GM13976 (cell line): ENCODE measurements at places on chromosomes 4 and X.
A peak's percentile ranks its signal among the peaks of the same experiment; 100 is the strongest.

GRCh38 chr4:166092797-166093290 lies 219.8 kb downstream of the TLL1 start:
- no peak for DNase-seq

GRCh38 chr4:3384391-3384770 lies 57.4 kb upstream of the HGFAC start:
- no peak for DNase-seq

- no peak for DNase-seq
Observed at GRCh38 chrX:21632027-21632426, 26.1 kb downstream of the KLHL34 start.

DNA sequence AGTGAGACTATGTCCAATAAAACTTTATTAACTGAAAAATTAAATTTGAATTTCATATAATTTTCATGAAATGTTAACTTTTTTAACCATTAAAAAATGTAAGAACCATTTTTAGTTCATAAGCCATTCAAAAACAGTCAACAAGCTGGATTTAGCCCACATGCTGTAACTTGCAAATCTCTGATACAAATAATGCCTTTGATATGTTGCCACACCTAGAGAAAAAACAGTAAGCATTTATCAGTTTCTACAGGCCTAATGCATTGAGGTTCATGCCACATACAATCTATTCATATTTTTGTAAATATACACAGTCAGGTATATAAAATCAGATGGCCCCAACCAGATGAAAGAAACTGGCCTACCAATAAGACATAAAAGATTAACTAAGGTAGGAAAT lies 52.8 kb downstream of the LCORL start:
- DNase-seq, result no peak

DNA sequence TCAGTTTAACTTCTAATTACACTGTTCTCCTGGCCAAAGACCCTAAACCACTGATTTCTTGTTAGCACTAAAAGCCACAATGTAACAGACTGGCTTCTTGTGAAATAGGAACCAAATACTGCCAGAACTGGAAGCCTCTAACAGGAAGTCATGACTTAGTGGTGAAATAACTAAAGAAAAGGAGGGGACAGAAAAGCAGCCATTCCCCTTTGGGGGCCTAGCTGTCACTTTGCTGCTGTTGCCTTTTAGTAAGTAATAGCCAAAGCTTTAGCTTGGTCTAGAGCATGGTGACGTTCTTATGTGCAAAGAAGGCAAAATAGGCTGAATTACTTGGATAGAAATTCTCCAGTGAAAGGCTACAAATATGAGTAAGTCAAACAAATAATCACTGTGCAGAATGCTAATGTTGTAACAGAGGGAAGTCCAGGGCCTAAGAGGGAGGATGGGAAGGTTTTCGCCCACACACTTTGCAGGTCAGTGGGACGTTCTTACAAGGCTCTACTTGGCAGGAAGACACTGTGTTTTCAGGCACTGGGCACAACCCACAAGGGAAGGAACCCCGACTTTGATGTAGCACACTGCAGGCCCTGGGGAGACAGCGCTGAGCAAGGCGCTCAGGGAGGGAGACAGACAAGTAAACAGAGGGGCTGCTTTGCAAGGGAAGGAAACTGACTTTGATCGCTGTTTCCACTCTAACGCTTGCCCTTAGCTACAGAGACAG lies 16.7 kb downstream of the GAB3 start:
- no peak for DNase-seq

DNA sequence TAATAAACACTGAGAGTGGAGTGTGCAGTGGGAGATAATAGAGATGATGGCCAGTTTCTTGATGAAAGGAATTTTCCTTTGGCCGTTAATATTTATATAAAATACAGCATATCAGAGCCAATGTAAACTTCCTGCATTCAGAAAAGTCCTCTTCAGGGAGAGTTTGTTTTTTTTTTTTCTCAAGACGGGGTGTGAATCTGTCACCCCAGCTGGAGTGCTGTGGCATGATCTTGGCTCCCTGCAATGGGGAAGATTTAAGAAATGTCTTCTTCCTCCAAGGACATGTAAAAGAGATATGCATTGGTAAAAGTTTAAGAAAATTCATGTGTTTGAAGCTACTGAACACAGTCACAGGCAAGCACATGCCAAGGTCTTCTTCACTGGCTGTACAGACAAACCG lies 25.4 kb upstream of the TBC1D9 start:
- DNase-seq, result no peak

- DNase-seq, result no peak
Observed at GRCh38 chrX:16825264-16826035, 39.2 kb downstream of the TXLNG start.

DNA sequence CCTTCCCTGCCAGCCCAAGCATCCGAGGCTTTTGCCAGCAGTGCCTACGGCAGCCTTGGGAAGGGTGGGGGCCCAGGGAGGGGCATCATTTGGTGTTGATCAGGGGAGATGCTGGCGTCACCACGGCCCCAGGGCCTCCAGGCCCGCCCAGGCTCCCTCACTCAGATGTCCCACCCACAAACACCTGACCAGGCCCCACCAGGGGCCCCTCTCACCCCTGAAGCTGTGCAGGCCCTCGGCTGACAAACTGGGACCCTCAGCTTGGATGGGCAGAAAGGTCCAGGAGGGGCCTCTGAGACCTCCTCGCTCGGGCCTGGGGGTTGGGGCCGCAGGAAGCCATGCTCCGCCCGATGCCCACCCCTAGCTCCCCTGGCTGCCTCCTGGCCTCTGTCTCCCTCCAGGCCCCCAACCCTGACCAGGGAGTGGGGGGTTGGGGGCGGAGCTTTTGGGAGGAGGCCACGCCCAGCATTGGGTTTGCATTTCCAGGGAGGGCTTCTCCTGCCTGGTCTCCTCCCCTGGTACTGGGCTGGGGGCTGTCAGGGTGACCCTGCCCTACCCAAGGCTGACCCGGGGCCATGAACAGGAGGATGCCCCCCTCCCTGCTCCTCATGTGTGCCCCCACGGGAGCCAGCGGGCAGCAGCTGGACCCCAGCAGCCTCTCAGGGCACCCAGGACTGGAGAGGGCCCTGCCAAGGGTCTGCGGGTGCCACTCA lies 33.4 kb upstream of the SPON2 start:
- DNase-seq, result no peak

- DNase-seq, result peak; percentile 25
Observed at GRCh38 chr4:13539619-13540445, 4.5 kb downstream of the NKX3-2 start.

- DNase-seq, result no peak
Observed at GRCh38 chr4:161121451-161121850, 1042.3 kb downstream of the FSTL5 start.

- DNase-seq, result no peak
Observed at GRCh38 chr4:149638073-149638472, 177.6 kb downstream of the IQCM start.

GRCh38 chr4:132646186-132646585 lies 502.9 kb upstream of the PCDH10 start:
- peak; percentile 32 for DNase-seq

- no peak for DNase-seq
Observed at GRCh38 chr4:135207531-135207930, 1005.9 kb upstream of the PABPC4L start.

DNA sequence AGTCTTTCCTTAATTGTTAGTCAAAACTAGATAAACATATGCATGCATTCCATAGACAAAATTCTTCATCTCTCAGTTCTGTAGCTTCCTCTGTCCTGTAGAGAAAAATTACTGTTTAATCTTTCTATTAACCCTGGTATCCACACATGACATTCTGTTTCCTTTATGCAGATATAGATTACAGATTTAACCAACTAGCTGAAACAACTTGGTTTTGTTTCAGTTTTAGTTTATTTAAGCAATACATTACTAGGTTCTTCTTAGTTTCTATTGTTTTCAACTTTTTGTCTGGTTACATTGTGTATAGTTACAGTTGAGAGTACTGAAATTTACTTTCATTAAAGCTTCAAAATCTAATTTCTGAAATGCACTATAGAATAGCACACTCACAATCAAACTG lies 933.9 kb upstream of the EPHA5 start:
- DNase-seq, result no peak

DNA sequence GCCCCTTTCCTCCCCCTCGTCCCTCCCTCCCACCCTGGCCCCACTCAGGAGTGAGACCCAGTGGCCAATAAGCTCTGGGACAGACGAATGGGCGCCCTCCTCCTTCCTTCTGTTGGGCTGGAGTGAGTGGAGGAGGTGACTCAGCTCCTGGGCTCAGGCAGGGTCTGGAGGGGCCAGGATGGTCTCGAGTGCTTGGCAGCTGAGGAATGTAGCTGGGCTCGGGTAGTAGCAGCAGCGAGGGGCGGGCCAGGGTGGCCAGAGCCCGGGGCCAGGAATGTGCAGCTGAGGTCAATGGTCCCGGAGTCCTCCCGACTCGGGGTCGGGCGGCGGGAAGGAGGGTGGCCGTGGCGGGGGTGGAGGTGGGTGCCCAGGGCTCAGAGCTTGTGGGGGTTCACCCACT lies 15.0 kb downstream of the G6PD start:
- no peak for DNase-seq

DNA sequence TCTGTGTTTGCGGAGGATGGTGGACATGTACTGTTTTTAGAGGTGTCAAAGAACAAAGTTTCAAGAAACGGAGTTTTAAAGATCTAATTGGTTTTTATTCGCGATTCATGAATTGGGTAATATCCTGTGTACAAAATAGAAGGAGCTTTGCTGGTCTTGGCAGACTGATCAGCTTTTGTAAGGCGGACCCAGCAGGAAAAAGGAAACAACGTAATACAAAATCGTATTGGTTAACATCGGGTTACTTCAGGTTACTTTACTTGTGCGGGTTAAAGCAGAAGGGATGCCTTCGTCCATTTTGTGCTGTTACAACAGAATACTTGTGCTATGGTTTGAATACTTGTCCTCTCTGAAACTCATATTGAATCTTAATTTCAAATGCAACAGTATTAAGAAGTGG lies 11.4 kb upstream of the NYX start:
- no peak for DNase-seq

DNA sequence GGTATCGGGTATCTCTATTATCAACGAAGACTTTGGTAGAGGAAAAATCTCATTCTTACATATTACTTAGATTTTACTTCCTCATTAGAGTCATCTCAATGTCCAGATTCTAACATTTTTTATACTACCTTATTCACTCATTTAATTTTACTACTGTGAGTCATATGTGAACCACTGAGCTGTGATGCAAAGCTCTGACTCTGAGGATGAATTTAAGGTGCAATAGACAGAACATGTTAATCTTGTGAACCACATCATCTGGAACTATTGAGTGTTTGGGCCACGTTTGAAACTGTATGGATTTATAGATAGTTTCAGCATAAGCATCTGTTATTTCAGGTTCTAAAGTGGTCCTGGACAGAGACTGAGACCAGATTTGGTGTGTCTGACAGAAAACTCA lies 78.4 kb downstream of the PWWP3B start:
- DNase-seq, result no peak

GRCh38 chr4:66639361-66639760 lies 905.9 kb downstream of the CENPC start:
- DNase-seq, result no peak

DNA sequence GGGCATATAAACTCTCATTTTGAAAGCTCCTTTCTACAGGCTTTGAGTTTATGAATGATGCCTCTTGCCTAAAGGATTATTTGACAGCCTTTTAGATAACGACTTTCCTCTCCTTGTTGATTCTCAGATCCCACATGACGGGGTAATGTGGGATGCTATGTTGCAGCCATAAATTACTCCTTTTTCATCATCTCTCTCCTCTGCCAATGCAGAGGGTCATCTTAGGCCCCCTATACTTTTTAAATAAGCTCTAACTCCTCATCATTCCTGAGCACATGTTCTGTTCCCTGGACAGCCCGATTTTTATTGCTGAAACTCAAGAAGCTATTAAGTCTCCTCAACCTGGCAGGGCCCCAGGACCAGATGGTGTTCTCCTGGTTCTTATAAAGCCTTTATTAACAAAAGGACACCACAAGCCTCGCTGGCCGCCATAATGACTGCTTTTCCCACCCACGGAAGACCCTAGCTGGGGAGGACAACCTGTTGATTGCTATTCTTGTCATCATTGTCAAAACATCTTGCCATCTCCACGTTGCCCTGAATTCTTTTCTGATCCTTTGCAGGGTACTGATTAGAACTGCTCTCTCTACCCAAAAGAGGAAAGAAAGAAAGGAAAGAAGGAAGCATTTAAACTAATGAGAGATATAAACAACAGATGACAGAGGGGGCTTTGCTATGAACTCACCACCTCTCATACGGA lies 150.7 kb downstream of the DHX15 start:
- DNase-seq, result no peak

- DNase-seq, result no peak
Observed at GRCh38 chr4:48299560-48299959, 29.9 kb upstream of the TEC start.

- DNase-seq, result no peak
Observed at GRCh38 chrX:45006002-45006800, 133.2 kb downstream of the KDM6A start.

DNA sequence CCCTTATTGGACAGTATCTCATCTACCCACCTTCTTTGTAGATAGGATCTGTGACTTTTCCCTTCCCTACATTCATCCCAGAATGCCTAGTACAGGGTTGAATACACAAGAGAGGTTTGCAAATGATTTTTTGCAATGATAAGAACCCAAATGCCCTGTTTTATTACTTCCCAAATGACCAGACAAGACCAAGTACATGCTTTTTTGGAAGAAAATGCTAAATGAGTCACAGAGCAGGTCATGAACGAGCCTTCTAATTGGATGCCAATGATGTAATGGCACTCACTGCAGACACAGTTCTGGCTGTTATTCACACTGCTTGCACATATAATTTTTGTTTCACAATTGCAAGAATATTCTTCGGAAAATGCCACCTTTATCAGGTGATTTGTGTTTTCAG lies 17.8 kb upstream of the GABRQ start:
- no peak for DNase-seq

- DNase-seq, result peak; percentile 10
Observed at GRCh38 chr4:14125375-14126129, 498.0 kb upstream of the BOD1L1 start.

DNA sequence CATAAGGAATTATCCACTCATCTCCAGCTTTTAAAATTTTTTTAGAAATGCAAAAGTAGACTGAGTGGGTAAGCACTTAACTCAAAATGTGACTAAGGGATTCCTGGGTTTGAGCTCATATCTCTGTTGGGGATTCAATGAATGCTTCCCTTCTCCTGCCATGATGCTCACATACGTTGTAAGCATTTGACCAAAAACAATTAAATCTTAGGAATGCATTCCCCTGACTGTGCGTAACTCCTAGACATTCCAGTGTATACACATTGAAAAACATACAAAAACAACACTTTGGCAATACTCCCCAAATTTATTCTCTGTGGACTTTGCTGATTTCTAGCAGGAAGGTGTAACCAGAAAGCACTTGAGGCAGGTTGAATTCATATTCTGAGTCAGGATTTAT lies 29.8 kb downstream of the SPANXA2 start:
- no peak for DNase-seq

DNA sequence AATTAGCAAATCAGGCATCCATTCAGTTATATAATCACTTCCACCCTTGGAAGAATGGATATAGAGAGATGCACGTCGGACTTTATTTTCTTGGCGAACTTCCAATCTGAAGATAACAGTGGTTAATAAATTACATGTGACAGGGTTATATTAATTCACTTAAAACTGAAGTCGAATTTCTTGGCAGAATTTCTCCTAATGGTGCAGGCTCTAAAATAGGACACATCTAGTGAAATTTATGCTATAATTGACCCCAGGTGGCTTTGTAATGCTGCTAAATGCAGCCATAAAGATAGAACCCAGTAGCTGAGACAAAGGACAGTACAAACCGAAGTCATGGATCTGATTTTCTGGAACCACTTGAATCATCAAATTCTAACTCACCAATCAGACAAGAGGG lies 20.8 kb upstream of the SLC10A4 start:
- DNase-seq, result no peak

- DNase-seq, result no peak
Observed at GRCh38 chr4:149017002-149017734, 575.0 kb upstream of the NR3C2 start.

- no peak for DNase-seq
Observed at GRCh38 chrX:143634663-143635455, 1.0 kb downstream of the SLITRK4 start.
